Stimulated activated CD4-positive, alpha-beta T cell treated with anti-CD3 and anti-CD28 coated beads, Interleukin-1b, Interleukin-23, amount 100 ng/mL, for 1 hour (primary cell): ENCODE measurements at places on chromosomes 13 and 19.
A peak's percentile ranks its signal among the peaks of the same experiment; 100 is the strongest.

GRCh38 chr19:32233091-32233490, 112.3 kb upstream of the ZNF507 start:
- no peak for DNase-seq

GRCh38 chr13:38967446-38967845, 23.2 kb downstream of the STOML3 start:
- DNase-seq = no peak

DNA sequence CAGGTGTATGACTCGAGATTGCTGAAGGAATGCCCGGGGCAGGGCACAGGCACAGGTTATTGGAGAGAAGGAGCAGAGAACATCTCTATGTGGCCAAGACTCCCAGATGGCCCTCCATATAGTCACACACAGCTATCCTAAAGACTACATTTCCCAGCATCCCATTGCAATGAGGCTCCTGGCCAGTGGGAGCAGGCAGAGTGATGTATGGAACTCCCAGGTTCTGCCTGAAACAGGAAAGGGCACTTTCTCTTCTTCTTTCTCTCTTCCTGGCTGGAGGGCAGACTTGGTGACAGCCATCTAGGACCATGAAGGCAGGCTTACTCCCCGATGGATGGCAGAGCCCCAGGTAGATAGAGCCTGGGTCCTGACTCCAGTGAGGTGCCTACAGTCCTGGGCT, 13.5 kb downstream of the PPP1R13L start:
- DNase-seq = no peak

DNA sequence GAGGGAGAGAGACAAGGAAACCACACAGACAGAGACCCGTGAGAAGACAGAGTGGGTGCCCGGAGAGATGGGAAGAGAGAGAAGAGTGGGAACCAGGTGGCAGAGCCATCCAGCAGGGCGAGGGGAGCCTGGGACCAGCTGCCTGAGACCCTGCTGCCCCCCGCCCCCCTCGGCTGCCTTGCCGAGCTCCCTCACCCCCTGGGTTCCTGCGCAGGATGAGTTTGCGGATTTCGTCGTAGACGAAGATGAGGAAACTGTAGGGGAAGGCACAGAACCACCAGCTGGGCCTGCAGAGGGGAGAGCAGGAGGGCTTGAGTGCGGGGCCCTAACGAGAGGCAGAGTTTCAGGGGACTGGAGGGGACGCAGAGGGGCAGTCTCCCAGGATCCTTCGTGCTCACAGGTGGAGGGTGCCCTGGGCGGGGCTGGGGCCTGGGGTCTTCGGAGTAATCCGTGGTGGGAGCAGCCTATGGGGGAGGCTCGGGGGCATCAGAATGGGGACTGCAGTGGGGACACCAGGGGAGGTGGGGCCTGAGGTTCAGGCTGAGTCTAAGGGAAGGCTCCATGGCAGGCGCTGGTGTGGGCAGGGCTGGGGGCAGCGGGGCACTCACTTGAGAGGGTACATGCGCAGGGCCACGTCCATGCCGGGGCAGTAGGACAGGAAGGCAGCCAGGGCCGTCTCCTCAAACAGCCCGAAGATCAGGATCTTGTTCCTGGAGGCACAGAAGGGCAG, 8.1 kb upstream of the RABAC1 start:
- no peak for DNase-seq

- no peak for DNase-seq
Measured at GRCh38 chr13:38872693-38873092, 117.9 kb downstream of the STOML3 start.

DNA sequence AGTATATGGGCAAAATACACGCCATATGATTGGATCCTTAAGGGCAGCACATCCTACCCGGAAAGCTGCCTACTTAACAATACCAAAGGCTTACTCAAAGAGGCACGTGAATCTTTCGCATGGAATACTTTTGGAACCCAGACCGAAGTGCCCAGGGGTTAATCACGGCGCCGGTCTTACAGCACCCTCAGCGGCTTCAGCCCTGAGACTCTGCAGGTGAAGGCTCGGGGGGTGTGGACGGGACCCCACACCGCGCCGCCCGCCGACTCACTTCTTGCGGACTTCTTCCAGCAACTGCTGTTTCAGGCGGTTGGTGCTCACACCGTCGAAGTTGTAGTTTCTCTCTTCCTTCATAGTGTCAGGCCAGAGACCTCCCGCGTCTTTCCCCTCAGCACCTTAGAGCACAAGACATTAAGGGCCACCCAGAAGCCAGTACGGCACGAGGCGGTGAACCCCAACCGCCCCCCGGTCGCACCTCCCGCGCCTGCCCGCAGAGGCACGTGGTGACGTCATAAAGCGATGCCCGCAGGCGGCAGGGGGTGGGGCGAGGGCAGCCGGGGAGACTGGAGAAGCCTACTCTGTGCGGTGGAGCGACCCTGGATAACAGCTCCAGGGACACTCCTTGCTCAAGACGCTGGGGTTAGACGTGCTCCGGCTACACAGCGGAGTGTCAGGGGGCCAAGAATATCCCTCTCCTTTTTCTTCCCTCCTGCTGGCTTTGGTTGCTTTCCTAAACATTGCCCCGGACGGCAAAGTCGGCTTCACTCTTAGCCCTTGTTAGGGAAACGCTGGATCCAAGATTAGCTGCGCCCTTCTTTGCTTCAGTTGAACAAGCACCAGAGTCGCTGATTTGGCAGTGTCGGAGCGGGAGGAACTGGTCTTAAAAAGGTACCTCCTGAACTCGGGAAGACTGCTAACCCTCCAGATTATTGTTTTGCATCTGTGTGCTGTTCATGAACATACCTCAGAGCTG, at the start of gene CCDC169:
Gene CCDC169 (minus strand): TSS at position 449 of the 973 bp plus-strand sequence. CDS start 95 bp downstream, at position 354.
- peak; percentile 23 for DNase-seq

GRCh38 chr19:29668746-29669609, 3.7 kb downstream of the PLEKHF1 start:
- no peak for DNase-seq

GRCh38 chr19:35757231-35757748, 461 bp upstream of the HSPB6 start:
- DNase-seq = no peak

DNA sequence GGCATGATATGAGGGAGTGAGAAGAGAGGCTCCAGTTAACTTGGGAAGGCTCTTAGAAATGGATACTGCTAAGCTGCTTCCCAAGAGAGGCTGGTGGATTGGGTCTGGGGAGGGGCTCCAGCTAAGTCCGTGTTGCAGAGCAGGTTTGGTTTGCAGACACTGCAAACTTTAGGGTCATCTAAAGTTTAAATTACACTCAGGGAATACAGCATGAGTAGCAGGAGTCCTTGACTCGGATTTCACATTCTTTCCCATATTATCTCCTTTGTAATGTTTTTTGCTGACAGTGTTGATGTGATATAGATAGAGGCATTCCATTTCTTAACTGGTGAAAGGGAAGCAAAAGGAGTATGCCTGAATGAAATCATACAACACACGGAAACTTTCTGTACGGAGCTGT, 31.9 kb downstream of the SGCG start:
- DNase-seq = no peak

- DNase-seq = no peak
Measured at GRCh38 chr19:35555301-35556005, 8.0 kb downstream of the ATP4A start.

DNA sequence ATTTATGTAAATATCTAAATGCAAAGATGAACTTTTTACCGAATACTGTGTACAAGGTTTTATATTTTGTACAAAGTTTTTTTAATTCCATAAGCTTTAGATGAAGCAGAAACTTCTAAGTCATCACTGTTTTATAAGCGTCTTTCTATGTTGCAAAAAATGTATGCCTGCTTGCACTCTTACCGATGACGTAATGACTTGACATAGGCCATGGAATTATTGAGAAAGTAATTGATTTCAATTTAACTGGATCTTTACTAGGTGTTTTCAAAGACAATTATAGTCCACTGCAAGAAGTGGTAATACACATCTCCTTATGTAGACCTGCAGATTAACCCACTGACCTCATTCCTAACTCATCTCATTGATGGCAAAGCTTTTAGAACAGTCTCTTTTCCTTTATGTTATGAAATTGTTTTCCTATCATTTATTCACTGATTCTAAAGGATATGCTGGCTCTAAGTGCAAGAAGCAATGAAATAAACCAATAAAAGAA, 10.4 kb downstream of the DACH1 start:
- no peak for DNase-seq

DNA sequence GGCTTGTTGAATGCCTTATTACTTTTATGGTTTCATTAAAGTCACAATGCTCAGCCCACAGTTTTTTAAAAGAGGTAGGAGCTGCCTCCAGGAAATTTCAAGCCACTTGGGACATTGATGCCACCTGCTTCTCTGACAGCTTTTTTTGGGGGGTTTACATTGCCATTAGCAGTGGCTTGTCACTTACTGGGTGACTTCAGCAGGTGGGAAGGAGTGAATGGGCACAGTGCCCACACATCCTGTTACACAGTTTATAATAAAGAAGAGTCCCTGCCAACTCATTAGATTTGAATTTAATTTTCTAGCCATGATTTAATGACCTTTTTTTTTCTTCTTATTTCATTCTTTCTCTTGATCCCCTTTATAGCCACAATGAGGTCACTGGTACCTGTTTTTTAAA, 61.0 kb downstream of the NHLRC3 start:
- DNase-seq = no peak

- peak; percentile 46 for DNase-seq
Measured at GRCh38 chr19:50922317-50922853, 11.2 kb upstream of the KLK4 start.

DNA sequence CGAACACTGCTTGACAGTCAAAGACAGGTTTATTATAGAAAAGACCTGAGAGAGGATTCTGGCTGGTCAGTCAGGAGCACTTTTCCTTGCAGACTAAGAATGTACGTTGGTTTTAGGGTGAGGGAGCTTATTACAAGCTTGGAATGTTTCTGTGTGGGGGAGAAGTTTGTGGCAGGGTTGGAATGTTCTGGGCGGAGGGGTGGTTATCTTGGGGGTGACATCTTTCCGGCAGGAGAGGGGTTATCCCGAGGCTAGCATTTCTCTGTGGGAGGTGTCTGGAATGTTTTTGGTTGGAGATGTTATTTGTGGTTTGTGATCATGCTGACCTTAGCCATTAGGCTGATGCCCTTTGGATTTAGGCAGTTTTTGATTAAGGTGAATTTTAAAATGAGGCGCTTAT, 61.8 kb downstream of the ZNF136 start:
- DNase-seq = no peak

GRCh38 chr19:42480335-42481095, 37.8 kb upstream of the CXCL17 start:
- no peak for DNase-seq

DNA sequence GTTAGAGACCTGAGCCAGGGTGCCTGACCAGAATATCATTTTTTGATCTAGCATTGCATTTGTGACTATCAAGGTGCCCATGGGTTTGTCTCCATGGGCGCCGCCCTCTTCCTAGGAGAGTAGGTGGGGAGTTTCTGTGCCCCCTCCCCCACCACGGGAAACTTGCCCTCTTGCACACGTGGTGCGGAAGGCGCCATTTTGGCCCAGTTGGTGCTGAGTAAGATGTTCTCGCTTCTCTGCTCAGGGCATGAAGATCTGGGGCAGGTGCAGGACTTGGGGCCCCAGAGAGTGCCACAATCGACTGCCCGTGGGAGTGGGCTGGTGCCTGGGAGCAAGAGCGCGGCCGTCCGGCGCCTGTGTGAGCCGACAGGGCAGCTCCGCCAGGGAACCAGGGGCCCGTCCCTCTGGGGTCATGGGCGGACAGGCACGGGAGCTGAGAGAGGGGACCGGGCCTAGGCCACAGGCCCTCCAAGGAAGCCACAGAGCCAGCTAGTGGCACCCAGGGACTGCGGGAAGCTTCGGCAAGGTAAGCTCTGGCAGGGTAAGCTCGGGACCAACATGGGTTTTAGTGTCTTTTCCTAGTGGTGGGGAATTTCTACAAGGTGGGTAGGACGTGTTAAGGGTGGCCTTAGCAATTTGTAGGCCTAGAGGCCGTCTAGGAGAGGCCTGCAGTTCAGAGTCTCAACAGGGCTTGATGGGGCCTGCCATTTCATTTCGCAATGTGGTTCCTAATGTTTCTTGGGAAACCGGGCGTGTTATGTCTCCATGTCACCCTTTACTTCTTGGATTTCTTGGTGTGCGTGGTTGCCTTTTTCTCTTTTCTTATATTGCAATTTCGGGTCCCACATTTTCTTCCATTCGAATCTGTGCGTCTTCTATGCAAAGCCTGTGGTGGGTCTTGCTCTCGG, 14.5 kb downstream of the SACS start:
- DNase-seq = no peak

- no peak for DNase-seq
Measured at GRCh38 chr13:30872685-30873461, 33.2 kb upstream of the MEDAG start.

DNA sequence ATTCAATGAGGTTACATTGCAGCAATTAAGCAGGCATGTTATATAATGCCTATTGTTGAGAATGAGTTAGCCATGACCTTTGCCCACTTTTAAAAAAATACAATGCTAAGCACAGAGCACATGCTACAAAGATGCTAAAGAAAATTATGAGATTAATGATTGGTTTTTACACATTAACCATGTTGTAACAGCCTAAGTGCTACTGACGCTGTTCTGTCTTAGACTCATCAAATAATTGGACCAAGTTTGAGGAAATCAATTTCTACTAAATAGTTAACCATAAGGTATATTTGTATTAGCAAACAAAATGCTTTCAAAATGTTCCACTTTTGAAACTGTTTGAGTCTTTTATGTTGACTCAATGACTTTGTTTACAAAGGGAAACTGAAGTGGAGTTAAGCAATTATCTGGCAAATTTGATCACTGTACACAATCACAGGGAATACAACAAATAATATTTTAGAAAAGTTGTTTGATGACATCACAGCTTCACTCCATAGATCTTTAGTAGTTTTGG, 14.3 kb downstream of the MIR17HG start:
- DNase-seq = no peak

DNA sequence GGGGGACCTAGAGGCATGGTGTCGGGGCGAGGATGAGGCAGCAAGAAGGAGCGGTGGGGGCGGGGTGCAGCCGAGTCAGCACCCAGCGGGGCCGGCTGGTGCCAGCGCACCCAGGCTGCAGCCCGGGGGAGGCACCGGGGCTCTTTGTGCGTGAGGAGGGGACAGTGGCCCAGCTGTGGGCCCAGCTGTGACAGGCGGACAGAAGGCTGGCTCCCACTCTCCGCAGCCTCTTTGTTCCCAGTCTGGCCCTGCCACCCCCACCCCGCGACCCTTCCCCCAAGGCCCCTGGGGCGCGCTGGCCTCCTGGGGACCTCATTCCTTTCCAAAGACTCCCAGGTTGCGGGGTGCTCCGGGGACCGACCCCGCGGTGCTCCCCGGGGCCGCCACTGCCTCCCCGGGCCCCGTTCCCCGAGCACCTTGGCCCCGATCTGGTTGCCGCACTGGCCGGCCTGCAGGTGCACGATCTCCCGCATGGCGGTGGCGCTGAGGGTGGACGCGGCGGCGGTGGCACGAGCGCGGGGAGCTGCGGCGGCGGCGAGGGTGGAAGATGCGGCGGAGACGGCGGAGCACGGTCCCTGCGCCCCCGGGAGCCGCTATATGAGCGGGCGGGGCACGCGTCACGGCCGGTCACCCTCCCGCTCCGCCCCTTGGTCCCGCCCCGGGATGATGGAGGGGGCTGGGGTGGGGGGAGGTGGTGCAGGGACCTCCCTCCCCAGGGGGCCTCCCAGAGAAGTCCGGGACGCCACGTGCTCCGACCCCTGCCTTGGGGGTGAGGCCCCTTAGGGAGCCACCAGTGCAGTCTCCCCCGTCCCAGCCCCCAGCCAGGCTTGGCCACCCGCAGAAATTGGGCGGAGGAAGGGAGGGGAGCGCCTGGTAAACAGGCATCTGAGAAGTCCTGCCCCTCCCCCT, at the start of gene TUBB4A:
Gene TUBB4A (minus strand): TSS at position 570 of the 909 bp plus-strand sequence. CDS start 97 bp downstream, at position 473.
- DNase-seq = no peak

GRCh38 chr13:34869696-34870095, 72.4 kb upstream of the NBEA start:
- no peak for DNase-seq

GRCh38 chr13:74675182-74675581, 541.0 kb upstream of the KLF12 start:
- DNase-seq = no peak

GRCh38 chr19:42441049-42441445, 1.7 kb downstream of the CXCL17 start:
- DNase-seq = no peak
